T follicular helper cell (primary cell): ENCODE measurements at places on chromosomes 11 and 22.

DNA sequence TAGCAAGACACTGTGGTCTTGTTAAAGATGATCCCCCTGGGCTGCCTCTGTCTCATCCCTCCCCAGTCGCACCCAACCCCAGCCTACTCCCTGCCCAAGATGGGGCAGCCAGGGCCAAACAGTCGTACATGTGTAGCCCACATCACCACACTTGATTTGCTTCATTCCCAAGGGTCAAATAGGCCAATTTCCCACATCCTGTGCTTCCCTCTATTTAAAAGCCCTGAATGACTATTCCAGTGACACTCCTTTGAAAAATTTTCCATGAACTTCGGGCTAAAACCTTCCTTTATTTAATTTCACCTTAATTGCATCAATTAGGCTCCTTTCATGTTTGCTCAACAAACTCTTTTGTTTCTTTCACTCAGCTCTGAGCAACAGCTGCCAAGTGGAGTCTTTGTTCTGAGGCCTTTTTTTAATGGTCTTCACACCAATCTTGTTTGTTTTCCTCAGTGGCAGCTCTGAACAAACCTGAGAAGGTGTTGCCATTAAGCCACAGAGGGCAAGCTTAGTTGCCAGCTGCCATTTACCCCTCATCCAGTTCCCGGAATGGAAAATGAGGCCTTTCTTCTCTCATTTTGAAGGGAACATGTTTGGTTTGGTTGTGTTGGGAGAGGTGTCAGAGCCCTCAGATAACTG lies 126.9 kb downstream of the APIP start:
- DNase-seq: no peak

DNA sequence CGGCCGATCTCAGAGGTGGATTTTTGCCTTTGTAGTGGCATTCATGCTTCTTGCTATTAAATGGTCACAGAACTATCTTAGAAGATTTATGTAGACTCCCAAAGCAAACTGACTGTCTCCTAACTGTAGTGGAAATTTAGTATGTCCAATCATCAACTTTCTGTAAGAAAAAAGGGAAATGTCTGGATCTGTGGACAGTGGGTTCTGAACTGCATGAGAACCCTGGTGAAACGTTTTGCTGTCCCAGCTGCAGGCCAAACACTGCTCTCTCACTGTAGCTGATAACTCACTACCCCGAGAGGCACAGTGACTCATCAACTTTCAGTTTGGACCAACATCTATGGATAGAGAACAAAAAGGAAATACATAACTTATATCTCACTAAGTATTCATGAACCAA lies 387.1 kb downstream of the SOX6 start:
- no peak for DNase-seq

DNA sequence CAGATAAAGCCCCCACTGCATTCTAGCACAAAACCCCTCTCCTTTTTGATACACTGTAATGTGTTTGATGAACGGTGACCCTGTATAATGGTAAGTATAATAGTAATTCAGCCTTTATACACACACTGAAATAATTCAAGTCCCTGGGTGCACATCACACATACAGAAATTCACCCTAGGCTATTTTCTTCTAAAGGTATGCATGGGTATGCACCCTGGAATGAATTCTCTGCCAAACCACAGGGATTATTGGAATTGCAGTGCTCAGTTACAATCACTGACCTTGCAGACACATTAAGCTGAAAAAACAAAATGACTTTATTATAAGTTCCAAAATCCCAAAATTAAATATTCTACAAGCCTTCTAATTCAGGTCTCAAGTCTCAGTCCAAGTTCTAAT lies 245.9 kb upstream of the FAT3 start:
- no peak for DNase-seq

DNA sequence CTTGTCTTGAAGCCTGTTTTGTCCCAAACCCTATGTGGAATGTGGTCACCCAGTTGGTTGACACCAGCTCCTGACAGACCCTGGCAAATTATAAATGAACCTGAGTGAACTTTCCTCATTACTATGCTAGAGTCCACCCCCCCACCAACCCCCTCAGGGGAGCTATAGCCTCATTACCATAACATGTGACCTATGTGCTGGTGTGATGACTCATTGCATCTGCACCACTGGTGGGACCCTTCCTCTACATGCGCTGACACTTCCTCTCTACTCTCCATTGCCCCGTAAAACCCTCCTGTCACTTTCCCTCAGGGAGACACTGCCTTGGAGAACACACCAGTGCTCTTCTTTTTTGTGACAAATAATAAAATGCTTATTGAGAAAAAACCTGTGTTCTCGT lies 105.0 kb upstream of the SESN3 start:
- DNase-seq: no peak

DNA sequence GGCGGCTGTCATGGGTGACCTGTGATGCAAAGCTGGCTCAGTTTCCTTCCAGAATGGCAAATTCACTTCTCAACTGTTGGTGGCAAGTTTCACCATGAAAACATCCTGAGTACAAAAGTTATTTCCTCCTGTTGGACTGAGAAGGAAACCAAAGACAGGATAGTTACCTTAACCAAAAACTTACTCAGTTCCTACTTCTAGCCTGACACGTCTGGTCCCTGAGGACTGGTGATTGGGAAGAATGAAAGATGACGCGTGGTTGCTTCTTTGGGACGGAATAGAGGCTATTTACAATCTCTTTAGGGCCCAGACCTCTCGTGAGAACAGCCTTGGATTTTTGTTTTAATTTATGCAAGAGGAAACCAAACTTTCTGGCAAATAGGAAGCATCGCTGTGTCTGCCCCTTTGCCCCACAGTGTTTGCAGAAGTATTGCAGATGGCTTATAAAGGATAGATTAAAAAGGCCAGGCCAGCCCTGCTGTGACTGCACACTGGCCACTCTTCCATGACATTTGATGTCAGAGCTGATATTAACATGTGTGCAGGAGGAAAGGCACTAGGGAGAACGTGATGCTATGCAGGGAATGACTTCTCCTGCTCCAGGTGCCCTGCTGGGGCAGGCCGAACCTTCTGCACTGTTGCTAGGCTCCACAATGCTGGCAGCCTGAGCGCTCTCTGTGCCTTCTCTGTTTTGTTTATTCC lies 7.6 kb downstream of the VPS26B start:
- DNase-seq: no peak

DNA sequence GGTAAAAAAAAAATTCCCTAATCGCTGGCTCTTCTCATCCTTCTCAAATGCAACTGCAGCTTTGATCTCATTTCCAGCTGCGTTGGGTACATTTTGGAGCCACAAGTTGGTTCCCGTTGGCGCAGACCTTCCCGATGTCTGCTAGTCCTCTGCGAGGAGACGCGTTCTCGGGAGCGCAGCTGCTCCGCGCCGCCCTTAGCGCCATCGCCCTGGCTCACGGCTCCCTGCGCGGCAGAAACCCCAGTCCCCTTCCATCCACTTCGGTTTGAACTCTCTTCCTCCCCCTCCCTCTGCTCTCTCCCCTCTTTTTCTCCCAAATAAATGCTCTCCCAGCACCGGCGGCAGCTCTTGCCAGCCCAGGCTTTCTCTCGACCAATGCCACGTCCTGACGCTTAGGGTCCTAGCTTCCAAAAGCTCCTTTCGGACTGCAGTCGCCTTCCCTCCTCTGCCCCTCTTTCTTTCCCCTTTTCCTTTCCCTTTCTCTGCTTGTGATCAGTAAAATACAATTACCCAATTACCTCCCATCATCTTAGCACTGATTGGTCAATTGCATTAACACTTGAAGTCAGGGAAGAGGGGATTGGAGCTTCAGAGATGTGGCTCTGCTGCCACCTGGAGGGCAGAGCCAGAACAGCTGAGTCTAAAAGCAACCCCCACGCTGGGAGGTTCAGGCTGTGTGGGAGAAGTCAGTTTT lies 1165.7 kb downstream of the LRRC4C start:
- DNase-seq: no peak

- no peak for DNase-seq
These were observed 45.7 kb downstream of the SHISAL1 start for GRCh38 chr22:44266796-44267760.

GRCh38 chr11:253160-253885 lies 16.5 kb downstream of the PSMD13 start:
- no peak for DNase-seq

- no peak for DNase-seq
These were observed 12.5 kb upstream of the MRPL16 start for GRCh38 chr11:59822989-59823566.

- DNase-seq: no peak
These were observed 44.4 kb downstream of the CHRDL2 start for GRCh38 chr11:74686792-74687191.

DNA sequence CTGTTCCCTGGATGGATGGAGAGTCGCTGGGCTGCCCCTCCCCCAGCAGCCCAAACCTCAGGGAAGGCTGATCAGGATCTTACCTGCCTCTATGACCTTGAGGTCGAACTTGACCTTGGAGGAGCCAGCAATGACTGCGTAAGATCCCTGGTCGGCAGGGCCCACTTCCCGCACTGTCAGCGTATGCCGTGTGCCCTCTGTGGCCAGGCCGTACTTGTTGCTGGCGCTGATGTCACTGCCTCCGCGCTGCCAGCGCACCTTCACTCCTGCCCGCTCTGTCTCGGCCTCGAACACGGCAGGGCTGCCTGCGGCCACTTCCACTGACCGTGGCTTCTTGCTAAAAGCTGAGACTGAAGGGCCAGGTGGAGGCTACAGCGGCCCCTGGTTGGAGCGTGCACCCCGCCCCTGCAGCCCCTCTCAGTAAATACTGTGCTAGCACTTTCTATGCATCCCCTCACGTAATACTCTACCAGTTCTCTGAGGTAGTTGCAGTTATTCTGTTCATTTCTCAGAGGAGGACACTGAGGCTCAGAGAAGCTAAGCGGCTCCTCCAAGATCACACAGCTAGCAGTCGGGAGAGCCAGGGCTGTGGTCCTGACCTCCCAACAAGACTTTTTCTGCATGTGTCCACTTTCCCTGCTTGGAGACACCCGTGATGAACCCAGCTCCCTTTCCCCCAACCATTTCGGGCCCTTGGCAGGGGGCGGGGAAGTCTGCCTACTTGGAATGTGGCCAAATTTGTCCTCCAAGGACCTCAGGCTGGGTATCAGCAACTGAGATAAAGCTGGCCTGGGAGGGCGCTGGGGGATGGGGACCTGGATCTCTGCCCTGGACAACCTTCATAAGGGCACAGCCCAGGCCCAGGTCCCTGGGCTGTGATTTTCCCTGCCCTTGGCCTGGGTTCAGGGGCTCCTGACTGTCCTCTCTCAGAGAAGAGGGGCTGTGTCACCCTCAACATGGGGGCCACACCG lies 1.1 kb downstream of the MYBPC3 start:
- DNase-seq: no peak

DNA sequence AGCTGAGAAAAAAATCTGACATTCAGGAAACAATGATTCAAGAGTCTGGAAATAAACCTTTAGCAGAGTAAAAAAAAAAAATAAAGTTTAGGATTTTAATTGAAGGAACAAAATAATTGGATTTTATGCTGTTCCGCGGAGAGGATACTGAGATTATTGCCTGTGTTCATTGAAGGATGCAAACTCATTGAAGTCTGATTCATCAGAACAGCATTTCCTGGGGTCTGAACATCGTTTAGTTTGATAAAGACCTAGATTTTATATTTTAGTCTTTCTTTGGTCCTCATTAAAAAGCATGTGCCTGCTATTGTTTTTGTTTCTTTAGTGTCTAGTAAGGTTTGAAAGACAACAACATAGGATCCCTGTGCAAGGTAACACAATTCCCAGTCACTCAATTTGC lies 4.5 kb downstream of the TLCD5 start:
- no peak for DNase-seq

- no peak for DNase-seq
These were observed 17.0 kb downstream of the HMGXB4 start for GRCh38 chr22:35274154-35274871.

DNA sequence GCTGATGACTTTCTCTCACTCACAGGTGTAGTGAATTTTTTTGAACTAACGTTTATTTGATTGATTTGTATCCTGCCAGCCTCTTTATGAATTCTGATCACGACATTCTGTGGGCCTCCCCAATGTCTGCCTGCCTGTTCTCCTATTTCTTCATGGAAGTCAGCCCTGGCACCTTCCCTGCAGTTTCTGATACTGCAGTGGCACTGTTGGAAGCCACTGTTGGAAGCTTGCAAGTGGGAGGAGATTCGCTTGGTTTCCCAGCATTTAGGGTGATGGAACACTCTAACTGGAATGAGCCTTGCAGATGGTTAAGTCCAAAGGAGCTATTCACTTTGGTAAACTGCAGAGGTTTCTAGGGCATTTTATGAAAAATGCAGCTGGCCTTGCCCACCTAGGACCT lies 1.3 kb upstream of the THY1 start:
- no peak for DNase-seq

- no peak for DNase-seq
These were observed 8.2 kb downstream of the TPST2 start for GRCh38 chr22:26581633-26582168.

GRCh38 chr11:64667154-64667745 lies 55.7 kb downstream of the NRXN2 start:
- DNase-seq: no peak

DNA sequence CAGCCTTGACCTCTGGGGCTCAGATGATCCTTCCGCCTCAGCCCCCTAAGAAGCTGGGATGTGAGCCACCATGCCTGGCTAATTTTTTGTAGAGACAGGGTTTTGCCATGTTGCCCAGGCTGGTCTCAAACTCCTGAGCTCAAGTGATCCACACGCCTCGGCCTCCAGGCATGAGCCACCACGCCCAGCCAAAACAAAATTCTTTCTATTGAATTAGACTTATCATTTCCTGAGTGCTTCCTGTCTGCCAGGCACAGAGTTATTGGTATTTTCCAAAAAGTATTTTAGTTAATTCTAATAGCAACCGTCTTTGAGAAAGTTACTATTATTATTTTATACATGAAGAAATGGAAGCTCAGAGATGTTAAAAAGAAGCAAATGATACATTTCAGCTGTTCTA lies 61.4 kb upstream of the LMO2 start:
- no peak for DNase-seq

GRCh38 chr11:68974421-68975194 lies 6.2 kb downstream of the MRGPRD start:
- no peak for DNase-seq

DNA sequence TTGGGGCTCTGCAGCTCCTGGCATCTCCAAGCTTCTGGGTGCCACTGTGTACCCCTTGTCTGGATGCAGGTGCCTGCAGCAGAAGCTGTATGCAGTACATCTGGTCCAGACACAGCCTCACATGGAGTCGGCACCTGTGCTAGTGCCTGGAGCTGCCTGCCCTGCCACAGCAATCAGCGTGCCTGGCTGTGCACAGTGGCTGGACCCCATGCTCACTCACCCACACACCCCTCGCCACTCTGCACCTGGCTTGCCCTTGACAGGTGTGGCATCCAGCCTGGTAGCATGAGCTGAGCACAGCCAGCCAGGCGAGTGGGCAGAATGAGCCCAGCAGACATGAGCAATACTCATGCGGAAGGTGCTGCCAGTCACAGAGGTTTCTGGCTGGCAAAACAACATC lies 19.5 kb upstream of the OR6A2 start:
- no peak for DNase-seq
